ENCODE measurements at places on chromosomes 4 and X. TPM values are rescaled to one million over a fixed set of nuclear protein-coding genes. Genes with fewer than 3 reads are reported as not detected.

Gene SPIN4
- total RNA-seq = 5.8 TPM

GRCh38 chr4:17584521-17585213, 7.7 kb downstream of the LAP3 start:
- DNase-seq = no peak

DNA sequence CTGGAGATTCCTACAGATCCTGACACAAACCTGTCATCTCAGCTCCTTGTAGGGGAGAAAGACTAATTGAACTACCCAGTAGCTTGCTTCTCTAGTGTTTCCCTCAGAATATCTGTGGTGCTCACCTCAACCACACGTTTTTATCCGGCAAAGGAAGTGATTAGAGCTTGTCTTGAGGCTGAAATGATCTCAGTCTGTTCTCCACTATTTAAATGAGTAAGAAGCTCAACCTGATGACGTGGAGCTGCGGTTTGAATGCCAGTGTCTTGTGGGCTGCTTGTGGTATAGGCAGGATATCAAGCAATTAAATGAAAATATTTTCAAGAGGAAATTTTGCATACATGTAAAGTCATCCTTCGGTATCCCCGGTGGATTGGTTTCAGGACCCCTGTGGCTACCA, 270.2 kb downstream of the TLL1 start:
- peak; percentile 27 for DNase-seq

DNA sequence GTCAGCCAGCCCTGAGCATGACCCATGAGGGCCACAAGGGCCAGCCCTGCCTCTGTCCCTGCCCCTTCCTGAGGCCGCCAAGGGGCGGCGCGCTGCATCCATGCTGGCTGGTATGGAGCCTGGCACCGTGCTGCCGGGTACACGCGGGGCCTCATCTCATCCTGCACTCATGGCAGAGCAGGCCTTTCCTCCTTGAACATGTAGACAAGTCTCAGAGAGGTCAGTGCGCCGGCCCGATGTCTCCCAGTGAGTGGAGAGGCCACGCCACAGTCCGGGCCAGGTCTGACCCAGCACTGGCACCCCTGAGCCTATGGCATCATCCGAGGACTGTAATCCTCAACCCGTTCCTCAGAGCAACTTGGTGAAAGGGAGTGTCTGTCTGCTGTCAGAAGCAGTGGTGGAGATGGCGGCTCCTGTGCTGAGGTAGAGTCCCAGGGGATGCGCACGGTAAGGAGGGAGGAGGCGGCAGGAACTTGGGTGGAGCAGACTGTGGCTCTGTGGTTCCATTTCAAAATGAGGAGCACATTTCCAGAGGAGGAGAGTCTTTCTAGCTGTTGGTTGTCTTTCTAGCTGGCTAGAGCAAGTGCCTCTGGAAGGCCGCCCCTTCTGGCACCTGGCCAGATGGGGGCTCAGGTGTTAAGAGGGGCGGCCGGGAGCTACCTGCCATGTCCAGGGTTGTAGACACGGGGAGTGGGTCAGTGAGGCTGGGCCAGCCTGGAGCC, 32.8 kb downstream of the TRMT44 start:
- DNase-seq = peak; percentile 42

- no peak for DNase-seq
These were observed 119.5 kb upstream of the SCML1 start for GRCh38 chrX:17617806-17618205.

GRCh38 chr4:127410201-127410600, 222.6 kb upstream of the INTU start:
- DNase-seq = peak; percentile 3

DNA sequence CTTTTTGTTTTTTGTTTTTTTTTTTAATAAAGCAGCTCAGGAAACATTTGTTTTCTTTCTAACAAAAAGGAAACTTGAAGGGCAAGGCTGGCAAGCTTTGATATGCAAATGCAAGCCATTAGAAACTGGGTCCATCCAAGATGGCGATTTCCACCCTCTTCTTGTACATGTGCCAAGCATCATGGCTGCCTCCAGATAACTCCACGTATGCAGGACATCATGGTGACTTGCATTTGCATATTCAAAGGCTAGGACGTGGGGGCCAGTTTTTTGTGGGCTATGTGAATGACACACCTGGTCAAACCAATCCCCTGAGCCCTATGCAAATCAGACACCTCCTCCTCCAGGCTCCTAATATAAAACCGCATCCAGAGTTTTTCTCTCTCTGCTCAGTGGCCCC, 692.6 kb downstream of the FAM133A start:
- no peak for DNase-seq

Gene S100G
- total RNA-seq = not detected

Gene ADH5
- total RNA-seq = 243 TPM

Gene MAP7D2
- 0.32 TPM for total RNA-seq

- no peak for DNase-seq
These were observed 8.0 kb upstream of the GATB start for GRCh38 chr4:151768835-151769234.

Gene UGT2B7
- not detected for total RNA-seq

GRCh38 chr4:139844057-139844456, 178.4 kb downstream of the MGST2 start:
- DNase-seq = peak; percentile 46

DNA sequence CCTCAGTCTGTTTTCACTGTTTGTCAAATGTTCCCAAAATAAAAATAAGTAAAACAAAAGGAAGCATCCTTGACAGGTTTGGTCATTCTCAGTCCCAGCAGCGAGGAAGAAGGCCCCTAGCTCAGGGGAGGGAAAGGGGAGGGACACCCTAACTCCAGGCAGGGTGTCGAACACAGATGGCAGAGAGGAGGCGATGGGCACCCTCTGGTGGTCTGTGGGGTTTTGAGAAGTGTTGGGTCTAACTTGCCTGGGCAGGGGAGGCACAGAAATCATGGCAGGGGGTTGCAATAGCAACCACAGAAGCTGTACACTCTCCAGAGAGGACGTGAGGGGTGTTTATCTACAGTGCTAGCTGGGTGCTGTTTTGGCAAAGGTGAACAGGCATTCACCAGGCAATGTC, 229.8 kb upstream of the SFRP2 start:
- DNase-seq = no peak

- no peak for DNase-seq
These were observed 76.3 kb downstream of the SLC10A7 start for GRCh38 chr4:146445198-146446150.

- DNase-seq = peak; percentile 21
These were observed 50.4 kb downstream of the GPC4 start for GRCh38 chrX:133364865-133365264.

Gene YY2
- 0.38 TPM for total RNA-seq

Gene F11
- total RNA-seq = not detected

DNA sequence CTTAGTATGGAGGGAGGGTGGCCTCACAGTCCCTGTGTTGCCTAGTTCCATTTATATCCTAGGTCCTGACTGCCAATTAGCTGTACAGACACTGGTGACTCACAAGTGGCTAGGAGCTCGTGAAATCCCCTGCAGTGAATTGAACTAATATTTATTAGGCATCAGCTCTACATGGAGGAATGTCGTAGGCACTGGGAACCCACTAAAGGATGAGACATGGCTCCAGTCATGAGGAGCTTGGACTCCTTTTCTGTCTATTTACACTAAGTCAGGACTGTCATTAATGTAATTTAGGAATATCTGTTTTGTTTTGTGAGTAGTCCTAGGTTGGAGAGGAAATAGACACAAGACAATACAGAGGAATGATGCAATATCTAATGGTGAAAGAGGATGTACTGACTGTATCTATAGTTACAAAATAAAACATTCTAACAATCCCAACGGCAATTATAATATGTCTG, 67.7 kb downstream of the MID1IP1 start:
- DNase-seq = peak; percentile 86

DNA sequence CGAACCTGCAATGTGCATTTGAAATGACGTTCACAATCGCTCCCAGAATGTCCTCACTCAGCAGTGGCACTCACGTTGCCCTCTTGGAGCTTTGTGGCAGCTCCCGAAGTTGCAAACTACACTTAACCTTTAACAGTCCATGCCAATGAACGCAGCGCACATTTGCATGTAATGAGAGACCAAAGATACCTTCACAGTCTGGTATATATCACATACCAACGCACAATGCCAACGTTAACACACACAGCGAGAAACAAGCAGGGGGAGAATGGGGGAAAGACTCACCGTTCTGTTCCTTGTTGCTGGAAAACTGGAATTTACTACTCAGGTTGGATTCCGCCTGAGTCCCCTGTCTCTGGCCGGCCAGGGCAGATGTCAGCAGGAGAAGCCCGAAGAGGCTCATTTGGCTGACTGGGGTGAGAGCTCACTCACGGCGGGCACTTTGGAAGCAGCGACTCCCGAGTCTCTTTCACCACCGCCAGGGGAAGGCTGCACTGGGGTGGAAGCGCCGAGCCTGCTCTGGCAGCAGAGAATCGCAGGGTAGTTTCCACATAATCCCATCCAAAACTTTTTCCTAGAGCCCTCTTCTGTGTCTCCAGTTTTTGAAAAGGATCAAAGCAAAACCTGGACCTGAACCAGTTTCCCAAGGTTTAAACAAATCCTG, 966 bp downstream of the PDGFC start:
- DNase-seq = peak; percentile 91

Gene TCEAL2
- not detected for total RNA-seq

DNA sequence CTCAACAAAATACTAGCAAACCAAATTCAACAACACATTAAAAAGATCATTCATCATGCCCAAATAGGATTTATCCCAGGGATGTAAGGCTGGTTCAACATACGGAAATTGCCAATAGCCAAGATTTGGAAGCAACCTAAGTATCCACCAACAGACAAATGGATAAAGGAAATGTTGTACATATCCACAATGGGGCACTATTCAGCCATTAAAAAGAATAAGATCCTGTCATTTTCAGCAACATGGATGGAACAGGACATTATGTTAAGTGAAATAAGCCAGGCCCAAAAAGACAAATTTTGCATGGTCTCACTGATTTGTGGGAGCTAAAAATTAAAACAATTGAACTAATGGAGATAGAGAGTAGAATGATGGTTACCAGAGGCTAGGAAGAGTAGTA, 82.0 kb upstream of the FAM241A start:
- peak; percentile 14 for DNase-seq

GRCh38 chr4:17068891-17069290, 170.4 kb upstream of the LDB2 start:
- DNase-seq = no peak

DNA sequence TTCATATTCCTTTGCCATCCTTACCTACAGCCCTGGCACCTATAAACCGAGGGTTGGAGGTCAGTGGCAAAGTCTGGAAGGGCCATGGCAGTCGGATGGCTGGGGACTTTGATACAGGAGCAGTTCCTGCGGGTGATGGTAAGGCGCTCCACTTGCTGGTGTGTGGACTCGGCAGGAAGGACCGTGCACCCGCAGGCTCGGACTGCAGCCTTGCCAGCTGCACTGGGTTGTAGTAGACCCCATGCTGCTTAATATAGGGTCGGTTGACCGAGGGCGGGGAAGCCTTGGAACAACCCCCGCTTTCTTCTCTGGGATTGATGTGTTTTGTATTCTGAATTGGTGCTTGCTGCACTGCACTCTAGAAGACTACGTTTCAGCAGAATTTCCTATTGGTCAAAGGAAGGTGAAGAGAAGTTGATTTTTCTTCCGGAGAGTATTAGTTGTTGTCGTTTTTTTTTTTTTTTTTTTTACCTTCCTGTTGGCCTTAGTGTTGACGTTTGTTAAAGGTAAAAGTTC, 638 bp downstream of the BLTP1 start:
- DNase-seq = peak; percentile 65

DNA sequence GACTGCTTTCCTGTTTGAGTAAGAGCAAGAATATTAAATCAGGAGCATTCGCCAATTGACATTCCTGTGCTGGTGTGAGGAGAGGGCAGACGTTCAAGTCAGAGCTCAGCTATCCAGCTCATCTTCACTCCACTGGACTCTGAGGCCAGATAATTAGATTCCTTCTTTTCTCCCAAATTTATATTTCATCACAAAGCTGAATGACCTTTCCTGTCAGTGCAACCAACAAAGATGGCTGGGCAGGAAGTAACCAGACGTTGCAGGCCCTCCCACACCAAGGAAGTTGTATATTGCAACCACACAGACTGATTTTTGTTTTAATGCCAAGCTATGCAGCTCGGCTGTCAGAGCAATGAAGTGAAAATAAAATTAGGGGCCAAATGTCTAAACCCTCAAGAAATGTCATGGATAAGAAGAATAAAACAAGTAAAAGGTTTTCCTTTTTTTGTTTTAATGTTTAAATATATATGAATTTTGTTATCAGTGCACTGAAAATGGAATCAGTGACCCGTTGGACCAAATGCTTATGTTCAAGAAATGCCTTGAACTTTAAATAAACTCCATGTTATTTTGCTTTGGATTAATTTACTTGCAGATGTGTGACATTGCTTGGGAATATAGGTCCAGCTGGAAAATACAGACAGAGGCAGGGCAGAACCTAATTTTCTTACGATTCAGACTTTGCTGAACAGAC, 578.9 kb upstream of the FAT1 start:
- DNase-seq = peak; percentile 39

GRCh38 chrX:68419975-68420374, 13.3 kb downstream of the OPHN1 start:
- DNase-seq = no peak

DNA sequence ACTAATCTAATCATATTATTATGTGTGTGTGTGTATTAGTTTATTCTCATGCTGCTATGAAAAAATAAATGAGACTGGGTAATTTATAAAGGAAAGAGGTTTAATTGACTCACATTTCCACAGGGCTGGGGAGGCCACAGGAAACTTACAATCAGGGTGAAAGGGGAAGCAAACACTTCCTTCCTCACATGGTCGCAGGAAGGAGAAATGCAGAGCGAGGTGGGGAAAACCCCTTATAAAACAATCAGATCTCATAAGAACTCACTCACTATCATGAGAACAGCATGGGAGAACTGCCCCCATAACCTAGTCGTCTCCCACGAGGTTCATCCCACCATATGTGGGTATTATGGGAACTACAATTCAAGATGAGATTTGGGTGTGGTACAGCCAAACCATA, 190.9 kb upstream of the TAPT1 start:
- no peak for DNase-seq

Gene DKK2
- 8.2 TPM for total RNA-seq

GRCh38 chr4:26484032-26484515, 6.2 kb downstream of the CCKAR start:
- peak; percentile 38 for DNase-seq

DNA sequence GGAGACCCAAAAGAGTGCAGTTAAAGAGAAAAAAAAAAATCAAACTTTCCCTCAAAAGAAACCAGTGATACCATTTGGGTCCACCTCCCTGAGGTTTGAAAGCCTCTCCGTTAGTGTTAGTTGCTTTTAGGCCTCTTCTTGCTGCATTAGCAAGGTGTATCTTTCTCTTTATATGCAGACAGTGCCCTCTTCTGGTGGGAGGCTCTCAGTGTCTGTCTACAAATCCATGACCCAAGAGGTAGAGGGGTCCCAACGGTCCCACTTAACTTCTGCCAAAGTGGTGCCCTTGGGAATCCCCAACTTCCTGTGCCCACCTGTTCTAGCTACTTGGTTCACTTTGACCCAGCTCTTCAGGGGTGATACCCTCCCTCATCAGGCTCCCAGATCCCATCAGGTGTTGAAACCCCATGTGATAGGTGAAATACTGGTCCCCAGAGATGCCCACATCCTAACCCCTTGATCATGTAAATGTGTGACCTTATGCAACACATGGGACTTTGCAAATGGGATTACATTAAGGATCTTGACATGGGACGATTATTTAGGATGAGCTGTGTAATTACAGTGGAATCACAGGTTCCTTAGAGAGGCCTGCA, 63.7 kb upstream of the CD99 start:
- DNase-seq = peak; percentile 39
